Stimulated activated CD8-positive, alpha-beta memory T cell treated with anti-CD3 and anti-CD28 coated beads, Interleukin-4, amount 100 ng/mL, for 1 hour (primary cell): ENCODE measurements at places on chromosomes 12 and 14.

DNA sequence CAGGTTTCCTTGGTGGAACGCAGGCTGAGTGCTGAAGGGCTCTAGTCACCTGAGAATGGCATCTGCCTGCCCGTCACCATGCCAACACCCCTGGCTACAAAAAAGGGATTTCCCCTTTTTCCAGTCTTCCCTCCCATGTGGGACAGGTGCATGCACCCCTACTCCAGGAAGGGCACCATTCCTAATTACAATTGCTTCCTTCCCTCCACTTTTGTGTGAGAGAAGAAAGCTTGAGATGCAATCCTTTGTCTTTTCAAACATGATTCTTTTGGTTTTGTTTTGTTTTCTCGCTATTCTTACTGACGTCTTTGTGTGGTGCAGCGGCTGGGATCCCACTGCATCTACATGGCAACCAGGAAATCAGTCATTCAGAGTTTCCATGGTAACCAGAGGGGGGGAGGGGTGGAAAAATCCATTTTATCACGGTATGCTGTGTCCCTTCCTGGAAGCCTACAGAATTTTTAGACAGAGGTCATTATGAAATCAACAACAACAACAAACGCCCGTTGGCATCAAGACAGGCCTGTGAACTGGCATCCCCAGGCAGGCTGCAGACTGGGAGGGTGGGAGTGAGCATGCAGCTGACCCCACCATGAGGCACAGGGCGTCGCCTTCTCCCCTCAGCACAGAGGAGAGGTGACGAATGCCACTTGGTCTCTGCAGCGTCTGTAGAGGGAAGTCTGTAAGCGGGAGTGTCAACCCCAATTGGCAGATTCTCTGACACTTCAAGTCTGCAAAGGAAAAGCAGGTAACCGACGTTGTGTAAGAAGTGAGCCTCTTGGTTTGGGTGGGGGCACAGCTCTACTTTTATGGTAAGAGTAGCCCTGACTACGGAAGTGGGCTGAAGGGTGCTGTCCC is 13.6 kb upstream of the GNG2 start:
- peak; percentile 64 for DNase-seq

DNA sequence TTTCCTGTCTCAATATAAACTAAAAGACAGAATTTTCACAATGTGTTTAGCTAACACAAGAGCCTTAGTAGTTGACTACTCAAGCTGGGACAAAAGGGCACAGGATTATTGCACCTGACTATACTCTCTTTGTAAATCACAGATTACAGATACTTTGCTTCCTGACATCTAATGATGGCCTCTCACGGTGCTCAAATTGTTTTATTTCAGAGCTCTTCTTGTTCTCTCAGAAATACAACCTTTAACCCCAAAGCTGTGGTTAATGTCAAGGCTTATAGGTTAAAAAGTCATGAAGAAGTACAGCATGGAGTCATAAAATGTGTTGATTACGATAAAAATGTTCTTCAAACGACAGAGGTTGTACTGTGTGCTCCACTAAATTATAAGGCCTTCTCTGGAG is 89.9 kb upstream of the CPNE8 start:
- DNase-seq: no peak

DNA sequence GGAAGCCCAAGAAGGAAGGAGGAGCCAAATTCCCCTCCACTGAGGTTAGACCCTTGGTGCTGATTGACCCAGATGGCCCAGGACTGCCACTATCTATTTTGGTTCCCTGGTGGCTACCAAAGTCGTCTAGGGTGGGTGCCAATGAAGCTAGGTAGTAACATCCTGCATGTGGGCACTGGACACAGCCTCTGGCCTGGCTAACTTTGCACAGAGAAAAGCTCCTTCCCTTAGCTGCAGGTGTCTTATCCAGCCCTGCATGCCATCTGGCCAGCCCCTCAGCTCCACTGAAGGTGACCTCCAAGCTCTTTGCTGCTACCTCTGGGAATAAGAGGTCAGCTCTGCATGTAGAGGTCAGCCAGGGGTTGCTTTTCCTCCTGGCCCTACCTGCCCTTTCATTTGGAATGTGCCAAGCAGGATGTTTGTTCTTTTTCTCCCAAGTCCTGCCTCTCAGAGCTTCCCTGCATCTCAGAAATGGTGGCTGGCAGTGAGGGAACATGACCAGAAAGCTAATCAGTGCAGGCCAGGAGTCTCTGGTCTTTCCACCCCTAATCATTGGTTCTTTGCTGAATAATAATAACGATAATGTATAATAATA is 34.0 kb downstream of the JDP2 start:
- DNase-seq: no peak

DNA sequence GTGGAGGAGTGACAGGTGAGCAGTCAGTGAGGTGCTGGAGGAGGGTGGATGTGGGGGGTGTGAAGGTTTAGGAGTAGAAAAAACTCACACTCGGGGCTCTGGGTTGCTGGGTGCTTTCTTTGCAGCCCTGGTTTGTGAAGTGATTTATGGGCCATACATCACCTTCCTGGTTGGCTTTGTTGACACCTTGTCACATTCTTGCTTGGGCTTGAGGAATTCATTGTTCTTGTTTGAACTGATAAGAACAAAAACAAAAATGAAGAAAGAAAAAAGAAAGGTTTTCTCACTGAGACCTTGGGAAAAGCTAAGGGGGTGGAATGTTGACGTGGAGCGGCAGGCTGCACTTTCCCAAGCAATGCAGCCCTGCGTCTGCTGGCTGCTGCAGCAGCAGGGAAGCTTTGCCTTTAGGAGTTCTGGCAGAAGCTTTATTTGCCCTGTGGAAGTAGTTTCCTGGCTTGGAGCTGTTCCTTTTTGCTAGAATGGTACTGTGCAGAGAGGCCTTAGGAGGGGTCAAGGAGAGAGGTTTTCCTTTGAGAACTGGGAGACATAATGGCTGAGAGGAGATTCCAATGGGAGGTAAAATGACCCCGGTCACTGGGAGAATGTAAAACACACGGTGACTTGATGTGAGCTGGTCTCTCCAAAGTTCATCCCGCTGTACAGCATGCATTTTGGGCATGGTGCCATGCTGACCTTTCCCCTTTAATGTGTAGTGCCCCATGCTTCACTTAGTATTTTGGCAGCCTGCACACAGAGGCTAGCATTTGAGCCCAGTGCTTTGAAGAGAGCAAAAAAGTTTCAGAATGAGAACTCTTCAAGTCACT is 52.8 kb downstream of the HMGA2 start:
- no peak for DNase-seq

- DNase-seq: no peak
Measured at GRCh38 chr12:15705606-15706005, 83.6 kb downstream of the EPS8 start.

GRCh38 chr14:99391671-99392070 is 89.0 kb downstream of the SETD3 start:
- DNase-seq: no peak

- peak; percentile 15 for DNase-seq
Measured at GRCh38 chr12:92363295-92364146, 217.9 kb upstream of the BTG1 start.

DNA sequence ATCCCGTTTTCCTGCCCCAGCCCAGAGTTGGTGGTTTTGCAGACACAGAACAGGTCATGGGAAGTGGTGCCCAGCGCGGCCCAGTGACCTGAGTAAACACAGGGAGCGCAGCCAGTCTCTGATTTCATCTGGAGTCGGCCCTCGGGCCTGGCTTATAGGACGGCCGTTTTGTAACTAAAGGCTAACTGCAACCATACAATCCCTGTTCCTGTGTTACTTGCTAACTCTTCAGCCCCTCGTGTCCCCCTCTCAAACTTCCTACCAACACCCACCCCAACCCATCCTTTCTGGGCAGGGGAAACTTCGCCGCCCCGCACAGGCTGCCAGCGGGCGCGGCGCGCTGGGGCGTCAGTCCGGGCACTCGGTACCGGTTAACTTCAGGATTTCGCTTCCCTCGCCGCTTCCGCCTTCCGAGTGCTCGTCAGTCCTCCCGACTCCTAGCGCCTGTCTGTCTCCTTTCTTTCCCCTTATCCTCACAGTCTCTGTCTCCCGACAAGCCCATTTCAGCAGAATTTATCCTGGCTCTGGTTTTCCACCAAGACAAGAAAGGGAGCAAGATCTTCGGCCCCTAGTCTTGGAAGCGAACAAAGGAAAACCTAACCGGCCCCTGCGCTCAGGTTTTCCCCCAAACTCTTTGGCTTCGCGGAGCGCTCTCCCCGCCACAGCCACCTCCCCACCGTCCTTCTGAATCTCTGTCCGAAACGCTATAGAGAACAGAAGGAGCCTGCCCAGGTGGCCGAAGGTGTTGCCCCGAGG is 2.0 kb downstream of the SIX1 start:
- DNase-seq: no peak

DNA sequence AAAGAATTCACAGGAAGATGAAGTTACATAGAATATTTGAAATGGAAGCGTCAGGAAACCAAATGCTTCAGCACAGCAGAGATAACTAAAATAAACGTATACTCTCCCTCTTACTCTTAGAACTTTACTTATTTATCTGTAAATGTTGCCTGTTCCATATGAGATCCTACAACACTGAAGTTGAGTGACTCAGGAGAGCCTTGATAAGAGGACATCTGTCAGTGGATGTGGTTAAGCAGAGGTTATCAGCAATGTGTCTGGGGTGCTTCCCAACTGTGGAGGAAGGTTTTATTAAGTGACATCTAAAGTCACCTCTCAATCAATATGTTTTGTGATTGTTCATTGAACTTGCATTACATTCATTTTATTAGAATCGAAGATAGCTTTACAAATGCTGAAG is 81.9 kb downstream of the NEDD1 start:
- DNase-seq: no peak

DNA sequence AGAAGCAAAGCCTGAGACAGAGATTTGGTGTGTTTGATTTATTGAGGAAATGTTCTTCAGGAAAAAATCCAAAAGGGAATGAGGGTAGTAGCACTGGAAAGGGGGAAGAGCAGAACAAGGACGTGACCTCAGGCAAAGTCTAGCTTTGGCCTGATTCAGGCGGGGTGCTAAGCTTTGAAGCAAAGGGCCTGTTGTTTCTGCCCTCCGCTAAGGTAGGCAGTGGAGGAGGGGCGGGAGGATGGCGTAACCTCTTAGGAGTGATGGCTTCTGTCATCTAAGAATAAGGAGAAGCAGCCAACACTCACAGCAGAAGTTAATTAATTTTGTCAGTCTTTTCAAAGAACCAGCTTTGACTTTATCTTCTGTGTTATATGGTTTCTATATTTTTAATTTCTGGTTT is 20.4 kb downstream of the ABHD12B start:
- DNase-seq: no peak

DNA sequence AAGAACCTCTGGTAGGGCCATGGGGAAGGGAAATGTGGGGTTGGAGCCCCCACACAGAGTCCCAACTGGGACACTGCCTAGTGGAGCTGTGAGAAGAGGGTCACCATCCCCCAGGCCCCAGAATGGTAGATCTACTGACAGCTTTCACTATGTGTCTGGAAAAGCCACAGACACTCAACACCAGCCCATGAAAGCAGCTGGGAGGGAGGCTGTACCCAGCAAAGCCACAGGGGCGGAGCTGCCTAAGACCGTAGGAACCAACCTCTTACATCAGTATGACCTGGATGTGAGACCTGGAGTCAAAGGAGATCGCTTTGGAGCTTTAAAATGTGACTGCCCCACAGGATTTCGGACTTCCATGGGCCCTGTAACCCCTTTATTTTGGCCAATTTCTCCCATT is 97.8 kb downstream of the HMGA2 start:
- no peak for DNase-seq

DNA sequence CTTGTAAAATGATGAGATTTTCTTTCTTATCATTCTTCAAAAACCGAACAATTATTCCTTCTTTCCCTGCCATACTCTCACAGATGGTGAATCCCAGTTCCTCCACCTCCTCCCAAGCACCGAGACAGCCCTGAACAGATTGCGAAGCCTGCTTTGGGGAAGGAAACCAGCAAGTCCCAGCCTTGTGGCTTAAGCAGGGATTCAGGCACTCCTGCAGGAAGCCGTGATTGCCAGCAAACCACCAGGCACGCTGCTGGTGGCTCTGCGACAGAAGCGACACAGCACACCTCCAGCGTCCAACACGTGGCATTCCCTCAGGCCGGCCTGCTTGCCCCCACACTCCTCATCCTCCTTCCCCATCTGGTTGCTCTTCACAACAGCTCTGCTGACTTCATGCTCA is 237.7 kb downstream of the GXYLT1 start:
- DNase-seq: no peak

GRCh38 chr12:61894168-61894567 is 366.0 kb upstream of the USP15 start:
- no peak for DNase-seq

DNA sequence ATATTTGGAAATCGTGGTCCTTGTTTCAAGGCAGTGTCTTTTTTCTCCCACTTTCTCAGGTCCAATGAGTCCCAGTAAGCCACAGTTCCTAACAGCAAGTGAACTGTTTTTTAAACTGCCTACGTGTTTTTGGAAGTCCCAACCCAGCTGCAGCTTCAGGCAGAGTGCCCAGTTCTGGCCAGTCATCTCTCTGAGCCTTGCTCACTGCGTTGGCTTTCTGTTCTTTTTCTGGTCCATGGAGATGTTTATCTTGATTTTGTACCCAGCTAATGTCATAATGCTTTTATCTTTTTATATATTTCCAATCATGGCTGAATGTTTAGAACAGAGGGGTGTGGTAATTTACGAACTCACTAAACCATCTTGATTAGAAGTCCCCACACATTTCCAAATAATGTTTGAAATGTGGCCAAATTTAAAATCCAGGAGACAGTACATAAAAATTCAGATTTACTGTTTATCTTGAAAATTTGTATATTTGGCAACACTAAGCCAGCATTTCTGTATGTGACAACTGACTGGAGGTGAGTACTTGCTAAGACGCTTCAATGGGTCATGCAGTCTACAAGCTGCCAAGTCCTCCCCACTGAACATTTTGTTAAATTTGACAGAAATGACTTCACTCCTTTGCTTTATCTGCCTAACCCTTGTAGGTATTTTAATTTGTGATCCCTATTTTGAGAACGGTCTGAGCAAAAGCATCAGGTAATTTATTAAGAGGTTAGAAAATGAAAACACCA is 46.1 kb upstream of the OTOGL start:
- no peak for DNase-seq

DNA sequence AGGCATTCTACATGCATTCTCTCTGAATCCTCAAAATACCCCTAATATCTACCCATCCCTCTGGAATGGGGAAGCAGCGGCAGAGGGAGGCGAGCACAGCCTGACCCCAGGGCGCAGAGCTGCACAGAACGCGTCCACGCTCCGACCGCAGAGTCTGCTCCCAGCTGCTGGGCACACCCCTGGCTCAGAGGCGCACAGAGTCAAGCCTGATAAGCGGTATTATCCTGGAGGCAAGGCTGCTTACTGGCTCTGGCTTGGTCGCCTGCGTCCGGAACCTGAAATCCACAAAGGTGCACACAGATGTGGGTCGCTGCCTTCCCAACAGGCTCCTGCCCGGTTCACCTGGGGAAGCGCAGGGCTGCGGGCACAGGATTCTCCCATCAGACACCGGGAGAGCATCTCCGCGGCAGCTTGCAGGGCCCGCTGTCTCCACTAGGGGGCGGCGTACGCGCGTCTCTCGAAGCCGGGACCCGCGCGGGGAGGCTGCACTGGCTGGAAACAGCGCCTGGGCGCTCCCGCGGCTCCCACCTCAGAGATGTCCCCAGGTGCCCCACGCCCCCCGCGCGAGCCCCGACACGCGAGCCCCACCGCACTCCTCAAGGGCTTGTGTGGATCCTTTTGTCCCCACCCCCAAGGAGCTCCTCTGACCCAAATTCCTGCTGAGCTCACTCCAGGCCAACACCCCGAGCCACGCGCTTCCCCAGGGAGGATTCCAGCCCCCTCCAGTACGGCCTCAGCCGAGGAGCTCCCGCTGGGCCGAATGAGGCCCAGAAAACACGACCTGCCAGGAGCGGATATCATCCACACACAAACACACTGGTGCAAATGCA is 120.1 kb upstream of the FZD10 start:
- DNase-seq: no peak
